SK-N-MC (cell line): ENCODE measurements at places on chromosomes 2 and 18.

DNA sequence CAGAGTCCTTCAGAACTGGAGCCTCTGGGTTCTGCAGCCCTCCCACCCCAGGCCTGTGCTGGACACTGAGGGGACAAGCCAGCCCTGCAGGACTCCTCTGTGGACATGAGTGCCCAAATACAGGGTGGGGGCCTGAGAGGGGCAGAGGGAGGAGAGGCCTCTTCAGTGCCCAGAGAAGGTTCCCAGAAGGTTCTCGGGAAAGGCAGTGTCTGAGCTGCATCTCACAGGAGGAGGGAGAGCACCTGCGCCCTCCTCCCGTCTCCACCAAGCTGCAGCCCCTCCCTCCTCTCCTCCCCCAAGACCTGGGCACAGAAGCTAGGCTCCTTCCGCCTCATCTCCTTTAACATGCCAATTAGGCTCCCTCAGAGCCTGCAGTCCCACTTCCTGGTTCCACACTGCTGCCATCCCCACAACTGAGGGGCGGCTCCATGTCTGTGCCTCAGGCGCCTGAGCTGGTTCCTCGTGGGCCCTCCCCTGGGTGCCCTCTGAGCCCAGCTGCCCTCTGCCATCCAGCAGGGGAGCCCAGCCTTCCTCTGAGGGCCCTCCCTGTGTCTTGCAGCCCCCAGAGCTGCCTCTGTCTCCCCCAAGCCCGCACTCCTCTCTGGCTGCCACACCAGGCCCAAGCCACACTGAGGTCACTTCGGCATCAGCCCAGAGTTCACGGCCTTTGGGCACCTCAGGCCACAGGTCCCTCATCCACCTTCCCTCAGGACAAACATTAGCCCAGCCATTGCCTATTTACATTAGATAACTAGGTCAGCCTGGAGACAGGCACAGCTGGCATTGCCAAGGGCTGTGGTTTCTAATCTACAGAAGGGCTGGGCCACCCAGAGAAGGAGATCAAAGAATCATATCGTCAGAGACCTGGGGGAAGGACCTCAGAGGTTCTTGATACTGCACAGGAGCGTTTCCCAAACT is 28.9 kb downstream of the KCNK3 start:
- DNase-seq = no peak

GRCh38 chr2:46534589-46534988 is 55.2 kb downstream of the TMEM247 start:
- DNase-seq = no peak

GRCh38 chr2:231666171-231667095 is 41.9 kb upstream of the PTMA start:
- DNase-seq = no peak

DNA sequence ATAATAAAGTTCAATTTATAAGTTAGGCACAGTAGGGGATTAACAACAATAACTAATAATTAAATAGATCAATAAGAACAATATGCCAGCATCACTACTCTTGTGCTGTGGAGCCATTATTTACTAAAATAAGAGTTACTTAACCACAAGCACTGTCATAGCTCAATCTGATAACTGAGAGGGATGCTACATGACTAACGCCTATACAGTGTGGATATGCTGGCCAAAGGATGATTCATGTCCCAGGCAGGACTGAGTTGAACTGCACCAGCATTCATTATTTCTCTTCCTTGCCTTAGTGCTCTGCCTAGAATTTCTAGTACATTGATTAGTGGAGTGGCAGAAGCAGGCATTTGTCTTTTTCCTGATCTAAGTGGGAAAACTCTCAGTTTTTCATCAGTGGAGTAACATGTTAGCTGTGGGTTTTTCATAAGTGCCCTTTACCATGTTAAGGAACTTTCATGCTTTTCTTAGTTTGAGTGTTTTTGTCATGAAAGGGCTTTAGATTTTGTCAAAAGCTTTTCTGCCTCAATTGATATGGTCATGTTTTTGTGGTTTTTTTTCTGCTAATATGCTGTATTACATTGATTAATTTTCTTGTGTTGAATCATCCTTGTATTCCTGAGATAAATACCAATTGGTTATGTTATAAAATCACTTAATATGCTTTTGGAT is 21.7 kb downstream of the KIAA1328 start:
- no peak for DNase-seq

DNA sequence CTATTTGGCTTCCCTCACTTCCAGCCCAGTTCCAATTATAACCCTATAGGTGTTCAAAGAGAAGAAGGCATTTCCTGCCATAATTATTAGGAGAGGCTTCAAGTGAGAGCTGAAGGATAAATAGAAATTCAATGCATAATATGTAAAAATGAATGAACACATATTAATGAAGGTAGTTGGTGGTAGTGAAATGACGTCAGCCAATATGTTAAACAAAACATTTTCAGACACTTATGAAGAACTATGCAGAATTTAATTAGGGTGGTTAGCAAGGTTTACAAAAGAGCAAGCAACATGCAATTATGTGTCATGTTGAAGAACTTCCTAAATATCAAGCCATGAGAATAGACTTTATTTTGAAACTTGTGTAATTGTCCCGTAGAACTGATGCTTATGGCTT is 858.8 kb upstream of the DDX18 start:
- DNase-seq = no peak

GRCh38 chr2:64324746-64325410 is 129.1 kb upstream of the LGALSL start:
- no peak for DNase-seq

- no peak for DNase-seq
Measured at GRCh38 chr2:134304394-134305108, 50.7 kb downstream of the MGAT5 start.
